ENCODE measurements at places on chromosomes 16 and 17.

DNA sequence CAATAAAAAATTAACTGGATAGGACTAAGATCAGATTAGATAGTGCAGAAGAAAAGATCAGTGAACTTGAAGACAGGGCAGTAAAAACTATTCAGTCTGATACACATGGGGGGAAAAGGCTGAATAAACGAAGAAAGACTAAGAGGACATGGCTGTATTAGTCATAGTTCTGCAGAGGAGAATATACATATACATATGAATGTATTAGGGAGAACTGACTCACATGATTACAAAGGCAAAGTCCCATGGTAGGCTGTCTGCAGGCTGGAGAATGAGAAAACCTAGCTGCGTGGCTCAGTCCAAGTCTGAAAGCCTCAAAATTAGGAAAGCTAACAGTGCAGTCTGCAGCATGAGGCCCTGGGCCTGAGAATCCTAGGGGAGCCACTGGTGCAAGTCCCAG is 98.2 kb upstream of the GNAO1 start:
- no peak for DNase-seq

GRCh38 chr16:74291577-74292208 is 4.9 kb upstream of the PSMD7 start:
- DNase-seq = no peak

GRCh38 chr16:50635505-50636392 is 45.4 kb downstream of the SNX20 start:
- DNase-seq = peak; percentile 66

DNA sequence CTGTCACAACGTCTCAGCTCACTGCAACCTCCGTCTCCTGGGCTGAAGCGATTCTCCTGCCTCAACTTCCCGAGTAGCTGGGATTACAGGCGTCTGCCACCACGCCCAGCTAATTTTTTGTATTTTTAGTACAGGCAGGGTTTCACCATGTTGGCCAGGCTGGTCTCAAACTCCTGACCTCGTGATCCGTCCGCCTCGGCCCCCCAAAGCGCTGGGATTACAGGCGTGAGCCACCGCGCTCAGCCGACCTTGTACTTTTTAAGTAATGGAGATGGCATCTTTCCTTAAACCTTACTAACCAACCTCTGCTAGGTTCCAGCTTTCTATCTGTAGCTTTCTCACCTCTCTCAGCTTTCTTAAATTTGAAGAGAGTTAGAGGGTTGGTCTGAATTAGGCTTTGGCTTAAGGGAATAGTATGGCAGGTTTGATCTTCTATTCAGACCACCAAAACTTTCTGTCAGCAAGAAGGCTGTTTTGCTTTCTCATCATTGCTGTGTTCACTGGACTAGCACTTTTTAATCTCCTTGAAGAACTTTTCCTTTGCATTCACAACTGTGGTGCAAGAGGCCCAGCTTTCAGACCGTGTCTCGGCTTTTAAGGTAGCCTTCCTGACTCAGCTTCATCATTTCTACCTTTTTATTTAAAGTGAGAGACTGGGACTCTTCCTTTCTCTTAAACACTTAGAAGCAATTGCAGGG is 28.0 kb downstream of the YWHAE start:
- DNase-seq = no peak

All from activated CD4-positive, alpha-beta T cell treated with anti-CD3 and anti-CD28 coated beads, Interleukin-2, amount 10 ng/mL, durations not matched to agents 24 days and 14 days (primary cell).